ENCODE measurements at places on chromosomes 5 and 9.

- no peaks in the 10 kb centered on the region for H3K27me3 ChIP-seq
- no peak overlapping the region for H3K4me3 ChIP-seq
- no peaks in the 10 kb centered on the region for H3K36me3 ChIP-seq
- peak overlapping the region; percentile 50 for H3K27ac ChIP-seq
- peaks cover 42% of the 10 kb centered on the region for H3K4me1 ChIP-seq
Observed at GRCh38 chr5:173016598-173017046, 33.1 kb downstream of the ATP6V0E1 start.

GRCh38 chr5:115558388-115558956, 13.9 kb upstream of the FEM1C start:
- no peak overlapping the region for H3K4me3 ChIP-seq
- peaks cover 34% of the 10 kb centered on the region for H3K4me1 ChIP-seq
- H3K27me3 ChIP-seq = no peaks in the 10 kb centered on the region
- peak overlapping the region; percentile 78 for H3K27ac ChIP-seq

GRCh38 chr5:44885903-44886302, 77.2 kb downstream of the MRPS30 start:
- no peak overlapping the region for H3K27ac ChIP-seq
- no peaks in the 10 kb centered on the region for H3K36me3 ChIP-seq
- H3K4me1 ChIP-seq = no peaks in the 10 kb centered on the region
- H3K27me3 ChIP-seq = no peaks in the 10 kb centered on the region
- no peak overlapping the region for H3K4me3 ChIP-seq

DNA sequence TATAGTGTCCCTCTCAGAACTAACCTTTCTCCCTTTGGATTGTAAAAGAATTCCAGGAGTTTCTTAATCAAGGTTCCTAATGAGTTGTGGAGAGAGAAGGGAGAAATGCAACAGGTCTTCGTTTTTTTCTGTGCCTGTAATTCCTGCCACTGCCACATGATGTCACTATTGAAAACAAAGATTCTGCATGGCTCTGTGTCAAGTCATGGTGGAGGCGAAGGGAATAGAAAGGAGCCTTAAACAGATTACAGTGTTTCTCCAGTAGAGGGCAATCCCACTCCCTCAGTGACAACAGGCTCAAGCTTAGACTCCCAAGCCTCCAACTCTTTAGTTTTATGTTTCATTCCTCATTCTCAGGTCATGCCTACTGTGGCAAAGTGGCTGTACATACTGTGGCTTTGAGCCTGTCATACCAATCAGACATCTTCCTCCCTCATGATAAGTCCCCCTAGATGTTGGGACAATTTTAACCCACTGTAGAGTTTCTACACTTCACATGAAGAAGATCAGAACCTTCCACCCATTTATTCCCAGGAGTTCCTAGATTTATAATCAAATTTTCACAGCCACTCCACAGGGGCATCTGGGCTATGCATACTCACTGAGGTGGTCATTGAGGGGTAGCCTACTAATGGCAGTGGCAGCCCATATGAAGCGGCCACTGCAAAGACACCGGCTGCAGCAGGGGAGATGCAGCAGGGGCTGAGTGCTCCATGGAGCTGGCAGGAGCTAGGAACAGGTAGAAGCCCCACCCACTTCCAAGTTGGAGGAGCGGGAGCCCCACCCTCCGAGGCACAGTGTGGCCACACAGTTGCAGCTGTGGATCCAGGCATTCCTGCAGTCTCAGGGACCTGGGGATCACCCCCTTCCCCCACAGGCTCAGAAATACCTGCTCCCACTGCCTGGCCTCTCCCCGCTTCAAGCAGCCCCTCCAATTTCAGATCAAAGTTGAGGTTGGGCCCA, 97.4 kb upstream of the TRIM32 start:
- no peak overlapping the region for H3K27ac ChIP-seq
- DNase-seq = no peak
- H3K4me1 ChIP-seq = no peaks in the 10 kb centered on the region
- no peak overlapping the region for H3K4me3 ChIP-seq
- no peaks in the 10 kb centered on the region for H3K27me3 ChIP-seq
- H3K36me3 ChIP-seq = no peaks in the 10 kb centered on the region

- no peak overlapping the region for H3K4me3 ChIP-seq
- no peak overlapping the region for H3K27ac ChIP-seq
- H3K4me1 ChIP-seq = no peaks in the 10 kb centered on the region
- H3K36me3 ChIP-seq = no peaks in the 10 kb centered on the region
- no peaks in the 10 kb centered on the region for H3K27me3 ChIP-seq
Observed at GRCh38 chr5:176152191-176152929, 85.9 kb upstream of the SIMC1 start.

DNA sequence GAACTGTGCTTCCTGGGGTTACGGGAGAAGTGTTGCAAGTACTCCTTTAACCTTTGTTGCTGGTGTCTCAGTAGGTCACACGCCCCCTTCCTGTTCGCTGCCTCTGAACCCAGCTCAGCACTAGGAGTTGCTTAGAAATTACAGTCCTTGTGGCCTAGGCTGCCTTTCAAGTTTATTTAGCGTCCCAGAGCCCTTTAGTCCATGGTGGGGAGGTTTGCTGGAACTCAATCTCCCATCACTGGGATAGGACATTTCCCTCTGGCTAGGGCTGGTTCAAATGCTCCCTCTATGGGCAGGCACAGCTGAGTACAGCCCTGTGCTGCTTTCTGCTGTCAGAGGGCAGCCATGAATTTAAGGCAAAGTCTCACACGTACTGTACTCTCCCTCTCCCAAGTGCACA, 4.7 kb downstream of the IFNA8 start:
- no peaks in the 10 kb centered on the region for H3K4me1 ChIP-seq
- no peaks in the 10 kb centered on the region for H3K27me3 ChIP-seq
- no peak overlapping the region for H3K27ac ChIP-seq
- DNase-seq = no peak

GRCh38 chr5:74667396-74667795, 17.6 kb upstream of the HEXB start:
- H3K27me3 ChIP-seq = no peaks in the 10 kb centered on the region
- no peaks in the 10 kb centered on the region for H3K4me1 ChIP-seq
- DNase-seq = no peak
- no peaks in the 10 kb centered on the region for H3K36me3 ChIP-seq
- H3K4me3 ChIP-seq = no peak overlapping the region

GRCh38 chr9:35769763-35770162, 15.7 kb upstream of the MSMP start:
- H3K4me1 ChIP-seq = peaks cover 30% of the 10 kb centered on the region
- no peak overlapping the region for H3K4me3 ChIP-seq
- no peaks in the 10 kb centered on the region for H3K36me3 ChIP-seq
- H3K27me3 ChIP-seq = no peaks in the 10 kb centered on the region

GRCh38 chr9:90142580-90142979, 500.0 kb downstream of the DIRAS2 start:
- H3K4me3 ChIP-seq = no peak overlapping the region
- peaks cover 7% of the 10 kb centered on the region for H3K4me1 ChIP-seq
- H3K36me3 ChIP-seq = no peaks in the 10 kb centered on the region

DNA sequence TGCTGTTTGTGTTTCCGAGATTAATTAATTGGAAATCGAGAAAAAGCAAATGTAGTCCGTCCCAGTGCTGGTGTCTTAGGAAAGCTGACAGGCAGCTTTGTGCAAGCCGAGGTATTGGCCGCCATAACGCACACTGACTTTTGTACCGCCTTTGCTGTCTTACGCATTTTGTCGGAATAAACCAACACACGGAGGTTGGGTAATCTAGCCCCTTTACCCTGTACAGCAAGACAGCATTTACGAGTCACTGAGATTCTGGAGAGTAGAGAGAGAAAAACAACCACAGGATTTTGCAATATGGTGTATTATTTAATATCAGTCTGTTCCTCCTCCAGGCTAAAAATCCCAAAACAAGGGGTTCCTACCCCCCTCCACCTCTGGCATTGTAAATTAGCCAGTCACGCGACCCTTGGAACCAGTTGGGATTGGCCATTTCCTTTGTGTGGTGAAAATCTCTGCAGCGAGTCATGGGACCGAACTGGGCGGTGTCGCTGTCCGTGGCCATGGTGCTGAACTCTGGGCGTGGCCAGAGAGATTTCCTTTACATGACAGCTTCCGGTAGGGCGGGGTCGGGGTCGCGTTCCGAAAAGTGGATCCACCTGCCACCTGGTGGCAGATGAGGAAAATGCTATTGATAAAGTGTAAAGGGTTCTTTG, 10.3 kb upstream of the PCDHB1 start:
- peak; percentile 99 for DNase-seq
- H3K27me3 ChIP-seq = no peaks in the 10 kb centered on the region
- H3K27ac ChIP-seq = peak overlapping the region; percentile 89
- peak overlapping the region; percentile 2 for H3K4me3 ChIP-seq
- peaks cover 8% of the 10 kb centered on the region for H3K4me1 ChIP-seq
- no peaks in the 10 kb centered on the region for H3K36me3 ChIP-seq

- no peak for DNase-seq
- H3K4me3 ChIP-seq = no peak overlapping the region
- H3K27me3 ChIP-seq = no peaks in the 10 kb centered on the region
- no peaks in the 10 kb centered on the region for H3K4me1 ChIP-seq
Observed at GRCh38 chr5:173643964-173644363, 27.5 kb upstream of the BOD1 start.

DNA sequence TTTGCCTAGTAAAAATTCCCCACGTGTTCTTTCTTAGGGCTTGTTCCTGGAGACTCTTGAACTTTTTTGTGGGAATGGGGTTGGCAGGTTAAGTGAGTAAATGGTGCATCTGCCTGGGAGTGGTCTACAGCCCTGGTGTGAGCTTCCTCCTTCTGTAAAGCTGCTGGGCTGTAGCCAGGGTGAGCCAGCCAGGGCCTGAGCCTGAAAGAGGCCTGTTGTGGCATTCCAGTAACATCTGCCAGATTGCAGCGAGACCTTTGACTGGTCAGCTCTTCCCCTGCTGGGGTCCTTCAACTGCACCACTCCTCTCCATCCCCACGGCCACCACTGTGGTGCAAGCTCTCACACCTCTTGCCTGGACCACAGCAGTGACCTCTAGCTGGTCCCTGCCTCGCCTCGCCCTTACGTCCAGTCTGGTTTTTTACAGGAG, 47.5 kb downstream of the SLC22A5 start:
- no peak for DNase-seq
- H3K4me1 ChIP-seq = peaks cover 69% of the 10 kb centered on the region
- H3K36me3 ChIP-seq = no peaks in the 10 kb centered on the region
- H3K27me3 ChIP-seq = no peaks in the 10 kb centered on the region
- no peak overlapping the region for H3K4me3 ChIP-seq

DNA sequence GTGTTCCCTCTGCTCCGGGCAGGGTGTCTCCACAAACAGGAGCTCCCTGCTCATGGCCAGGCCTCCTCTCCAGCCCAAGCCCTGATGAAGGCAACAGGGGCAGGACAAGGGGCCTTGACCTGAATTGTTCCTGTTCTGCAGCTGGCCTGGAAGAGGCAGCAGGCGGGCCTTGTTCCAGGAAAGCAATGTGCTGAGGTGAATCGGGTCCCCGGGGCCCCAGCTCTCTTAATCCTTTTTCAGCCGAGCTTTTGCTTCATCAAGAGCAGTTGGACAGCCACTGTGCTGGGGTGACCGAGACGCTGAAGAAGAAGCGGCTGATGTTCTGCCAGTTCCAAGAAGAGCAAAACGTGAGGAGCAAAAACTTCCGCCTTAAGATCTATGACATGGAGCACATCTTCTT, 41.4 kb downstream of the CCDC180 start:
- DNase-seq = no peak
- H3K27ac ChIP-seq = no peak overlapping the region
- no peaks in the 10 kb centered on the region for H3K36me3 ChIP-seq
- H3K4me1 ChIP-seq = no peaks in the 10 kb centered on the region
- H3K4me3 ChIP-seq = no peak overlapping the region

- no peak overlapping the region for H3K4me3 ChIP-seq
- peaks cover 2% of the 10 kb centered on the region for H3K36me3 ChIP-seq
- no peak overlapping the region for H3K27ac ChIP-seq
- no peaks in the 10 kb centered on the region for H3K4me1 ChIP-seq
- no peaks in the 10 kb centered on the region for H3K27me3 ChIP-seq
- DNase-seq = no peak
Observed at GRCh38 chr9:75167281-75167680, 79.0 kb downstream of the OSTF1 start.

- H3K27me3 ChIP-seq = no peaks in the 10 kb centered on the region
- H3K27ac ChIP-seq = no peak overlapping the region
- DNase-seq = no peak
- H3K4me3 ChIP-seq = no peak overlapping the region
- no peaks in the 10 kb centered on the region for H3K36me3 ChIP-seq
- no peaks in the 10 kb centered on the region for H3K4me1 ChIP-seq
Observed at GRCh38 chr9:98577446-98577845, 131.3 kb downstream of the GABBR2 start.

DNA sequence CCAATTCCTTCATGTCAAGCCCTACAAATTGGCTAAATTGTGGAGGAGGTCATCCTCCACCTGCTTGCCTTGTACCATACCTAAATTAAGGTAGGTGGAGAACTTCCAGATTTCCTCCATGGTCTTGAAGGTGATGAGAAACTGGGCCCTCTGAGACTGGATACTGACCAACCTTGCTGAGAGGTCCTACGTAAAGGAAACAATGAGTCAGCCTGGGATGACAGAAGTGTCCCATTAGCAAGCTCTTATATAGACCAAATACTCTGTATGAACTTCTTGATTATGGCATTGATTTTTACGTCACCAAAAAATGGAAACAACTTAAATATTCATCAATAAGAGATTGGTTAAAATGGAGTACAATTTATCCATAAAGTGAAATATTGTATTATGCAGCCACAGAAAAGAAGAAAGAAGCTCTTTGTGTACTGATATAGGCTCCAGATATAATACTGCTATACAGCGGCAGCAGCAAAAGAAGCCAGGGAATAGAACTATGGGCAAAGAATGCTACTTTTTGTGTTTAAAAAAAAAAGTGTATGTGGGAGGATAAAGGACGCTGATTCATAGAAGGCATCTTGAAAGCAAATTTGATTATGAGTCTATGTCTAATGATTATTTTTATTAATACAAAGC, 18.3 kb downstream of the SH3TC2 start:
- no peaks in the 10 kb centered on the region for H3K36me3 ChIP-seq
- H3K27me3 ChIP-seq = no peaks in the 10 kb centered on the region
- no peak overlapping the region for H3K27ac ChIP-seq
- no peak overlapping the region for H3K4me3 ChIP-seq
- no peak for DNase-seq
- H3K4me1 ChIP-seq = no peaks in the 10 kb centered on the region

- DNase-seq = no peak
- no peaks in the 10 kb centered on the region for H3K27me3 ChIP-seq
- H3K4me1 ChIP-seq = peaks cover 9% of the 10 kb centered on the region
- no peak overlapping the region for H3K4me3 ChIP-seq
- no peaks in the 10 kb centered on the region for H3K36me3 ChIP-seq
- H3K27ac ChIP-seq = no peak overlapping the region
Observed at GRCh38 chr9:70229579-70229978, 29.2 kb upstream of the SMC5 start.

GRCh38 chr5:98099448-98100105, 673.9 kb upstream of the RGMB start:
- no peaks in the 10 kb centered on the region for H3K4me1 ChIP-seq
- DNase-seq = peak; percentile 14
- H3K27me3 ChIP-seq = no peaks in the 10 kb centered on the region
- H3K4me3 ChIP-seq = no peak overlapping the region
- H3K36me3 ChIP-seq = no peaks in the 10 kb centered on the region
